NCI-H2107 (cell line): ENCODE measurements at places on chromosomes 4 and X.

DNA sequence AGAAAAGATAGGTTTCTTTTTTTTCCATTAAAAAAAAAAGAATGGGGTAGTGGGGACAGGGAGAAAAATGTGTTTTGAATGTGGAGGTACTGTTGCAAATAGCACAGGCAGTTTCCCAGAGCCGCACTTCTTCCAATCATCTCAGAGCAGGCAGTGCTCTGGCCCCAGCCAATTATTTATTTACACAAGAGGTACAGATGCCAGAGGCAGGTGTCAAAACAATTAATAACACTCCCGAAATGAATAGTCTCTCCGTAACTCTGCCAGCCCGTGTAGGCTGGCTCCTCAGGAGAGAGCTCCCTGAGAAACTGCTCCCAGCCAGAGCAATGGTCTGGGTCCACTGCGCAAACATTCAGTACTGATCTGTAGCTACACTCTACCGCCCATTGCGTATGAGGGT is 130.8 kb upstream of the IL1RAPL2 start:
- no peak for DNase-seq

DNA sequence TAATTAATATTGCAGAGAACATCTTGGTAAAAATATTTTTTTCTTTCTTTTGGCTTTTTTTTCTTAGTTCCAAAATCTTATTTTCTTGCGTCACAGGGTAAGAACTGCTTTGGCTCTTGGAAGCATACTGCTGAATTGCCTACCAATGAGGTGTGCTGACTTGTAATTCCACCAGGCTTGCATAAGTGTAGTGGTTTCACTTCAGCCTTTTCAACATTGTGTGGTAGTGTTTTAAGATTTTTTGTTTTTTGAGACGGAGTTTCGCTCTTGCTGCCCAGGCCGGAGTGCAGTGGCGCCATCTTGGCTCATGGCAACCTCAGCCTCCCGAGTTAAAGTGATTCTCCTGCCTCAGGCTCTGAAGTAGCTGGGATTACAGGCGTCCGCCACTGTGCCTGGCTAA is 42.4 kb downstream of the N4BP2 start:
- DNase-seq, result no peak

GRCh38 chrX:17669891-17670290 is 67.4 kb upstream of the SCML1 start:
- no peak for DNase-seq

DNA sequence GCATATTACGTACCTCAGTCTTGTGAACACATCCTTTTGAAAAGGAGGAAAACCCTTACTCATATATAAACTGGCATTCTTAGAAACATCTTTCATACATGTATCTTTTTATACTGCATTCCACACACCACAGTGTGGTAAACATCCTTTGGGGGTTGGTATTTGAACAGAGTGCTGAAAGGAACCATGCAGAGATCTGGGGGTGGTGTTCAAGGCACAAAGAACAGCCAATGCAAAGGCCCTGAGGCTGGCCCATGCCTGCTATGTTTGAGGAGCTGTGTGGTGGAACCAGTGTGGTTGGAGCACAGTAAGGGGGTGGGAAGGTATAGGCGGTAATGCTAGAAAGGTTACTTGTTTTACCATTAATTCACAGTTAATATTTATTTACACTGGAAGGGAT is 2.0 kb downstream of the ELK1 start:
- no peak for DNase-seq

DNA sequence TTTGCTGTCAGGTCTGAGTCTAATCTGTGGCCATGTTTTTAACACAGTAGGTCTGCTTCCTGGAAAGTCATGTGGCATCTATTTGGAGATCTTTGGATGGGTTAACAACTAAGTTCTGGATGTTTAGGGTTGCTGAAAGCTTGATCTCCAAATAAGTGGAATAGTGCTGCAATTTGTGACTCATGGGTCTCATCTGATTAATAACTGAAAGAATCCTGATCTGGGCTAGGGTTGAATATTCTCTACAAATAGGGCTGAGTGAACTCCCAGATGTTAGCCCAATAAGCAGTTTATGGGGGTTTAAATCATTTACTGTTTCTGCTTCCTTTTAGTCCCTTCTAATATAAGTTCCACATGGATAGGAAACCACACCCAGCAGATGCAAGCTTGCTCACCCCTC is 23.1 kb downstream of the CT47C1 start:
- DNase-seq, result no peak

DNA sequence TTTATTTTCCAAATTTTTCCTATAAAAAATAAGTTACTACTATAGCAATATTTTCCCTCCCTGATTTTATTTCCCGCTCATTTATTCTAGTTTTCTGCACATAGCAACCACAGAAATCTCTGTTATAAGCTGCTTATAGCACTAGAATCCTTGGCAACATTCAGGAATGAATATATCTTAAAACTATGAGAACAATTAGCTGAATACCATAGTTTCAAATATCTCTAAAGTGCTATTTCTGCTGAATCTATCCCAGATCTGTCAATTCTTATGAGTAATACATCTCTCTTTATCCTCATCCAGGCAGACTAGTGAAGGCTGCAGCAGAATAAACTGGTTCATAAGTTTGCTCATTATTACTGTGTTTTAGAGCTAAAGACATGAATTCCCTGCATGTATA is 622.9 kb upstream of the DIPK2B start:
- DNase-seq, result no peak

- DNase-seq, result no peak
These were observed 1688.0 kb upstream of the AGA start for GRCh38 chr4:179130122-179130714.

GRCh38 chrX:41291309-41291708 is 42.7 kb upstream of the DDX3X start:
- DNase-seq, result no peak

DNA sequence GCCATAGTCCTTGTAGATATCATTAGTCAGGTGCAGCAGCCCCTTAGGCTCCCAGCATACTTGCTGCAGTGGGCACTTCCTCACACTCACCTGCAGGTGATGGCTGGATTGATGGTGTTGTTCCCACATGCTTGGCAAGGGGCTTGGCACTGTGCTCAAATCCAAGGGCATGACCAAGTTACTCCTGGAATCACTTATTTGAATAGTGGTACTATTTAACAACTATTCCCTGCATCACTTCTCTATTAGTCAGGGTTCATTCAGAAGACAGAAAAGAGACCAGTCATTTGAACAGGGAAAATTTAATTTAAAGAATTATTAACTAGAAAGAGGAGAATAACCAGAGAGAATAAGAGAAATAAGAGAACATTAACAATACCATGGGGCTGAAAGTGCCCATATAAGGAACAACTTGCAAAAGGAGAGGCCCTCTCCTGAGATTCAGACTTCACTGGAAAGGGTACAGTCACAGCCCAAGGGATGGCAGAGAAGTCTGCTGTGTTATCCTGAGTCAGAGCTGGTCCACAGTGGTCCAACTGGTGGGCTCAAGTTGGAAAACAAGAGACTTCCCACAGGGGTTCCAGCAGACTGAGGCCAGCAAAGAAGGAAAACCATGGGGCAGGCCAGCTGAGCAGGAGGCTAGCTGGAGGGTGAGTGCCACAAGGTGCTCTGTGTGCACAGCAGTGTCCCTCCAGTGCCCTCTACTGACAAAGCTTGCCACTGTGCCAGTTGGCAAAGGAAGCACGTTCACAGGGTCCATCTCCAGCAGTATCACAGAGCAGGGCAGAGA is 9.8 kb downstream of the SPP1 start:
- peak; percentile 6 for DNase-seq

DNA sequence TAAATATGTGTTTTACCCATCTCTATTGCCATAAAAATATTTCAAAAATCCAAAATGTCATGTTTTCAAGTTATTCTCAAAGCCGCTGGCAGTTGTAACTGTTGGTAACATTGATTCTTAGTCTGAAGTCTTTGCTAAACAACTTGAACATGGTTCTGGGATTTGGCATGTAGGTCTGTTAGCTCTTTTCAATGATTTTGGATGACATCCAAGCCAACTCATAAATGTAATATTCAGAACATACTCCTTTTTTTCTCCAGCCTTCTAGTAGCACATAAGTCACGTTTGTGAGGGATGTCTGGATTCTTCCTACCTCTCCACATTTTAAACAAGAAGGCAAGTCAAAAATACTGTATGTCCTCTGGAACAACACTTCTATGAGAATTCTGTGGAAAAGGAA is 305.3 kb downstream of the PRR32 start:
- no peak for DNase-seq

- DNase-seq, result no peak
These were observed 223.6 kb downstream of the PCDH10 start for GRCh38 chr4:133372699-133373098.

- DNase-seq, result no peak
These were observed 88.9 kb downstream of the RS1 start for GRCh38 chrX:18582910-18583493.

DNA sequence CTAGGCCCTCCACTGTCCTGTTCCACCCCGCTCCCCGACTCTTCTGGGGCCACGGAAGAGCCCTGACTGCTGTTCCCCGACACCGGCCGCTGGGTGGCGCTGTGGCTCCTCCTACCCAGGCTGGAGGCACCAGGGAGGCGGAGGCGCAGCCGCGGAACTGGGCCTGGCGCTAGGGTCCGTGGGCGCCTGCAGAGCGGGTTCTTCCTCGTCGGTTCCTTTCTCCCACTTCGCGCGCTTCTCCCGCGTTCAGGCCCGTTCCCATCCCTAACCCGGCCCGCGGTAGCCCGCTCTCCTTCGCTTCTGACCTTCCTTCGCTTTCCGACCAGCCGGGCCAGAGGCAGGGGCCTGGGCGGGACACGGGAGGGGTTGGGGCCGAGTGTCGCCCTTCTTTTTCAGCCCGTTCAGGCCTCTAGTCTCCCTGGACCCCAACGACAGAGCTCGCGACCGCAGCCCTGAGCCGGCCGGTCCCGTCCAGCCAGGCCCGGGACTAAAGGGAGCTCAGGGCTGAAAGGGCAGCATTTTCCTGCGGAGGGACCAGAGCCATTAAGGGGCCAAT is 34.3 kb downstream of the NALF2 start:
- DNase-seq, result peak; percentile 2

DNA sequence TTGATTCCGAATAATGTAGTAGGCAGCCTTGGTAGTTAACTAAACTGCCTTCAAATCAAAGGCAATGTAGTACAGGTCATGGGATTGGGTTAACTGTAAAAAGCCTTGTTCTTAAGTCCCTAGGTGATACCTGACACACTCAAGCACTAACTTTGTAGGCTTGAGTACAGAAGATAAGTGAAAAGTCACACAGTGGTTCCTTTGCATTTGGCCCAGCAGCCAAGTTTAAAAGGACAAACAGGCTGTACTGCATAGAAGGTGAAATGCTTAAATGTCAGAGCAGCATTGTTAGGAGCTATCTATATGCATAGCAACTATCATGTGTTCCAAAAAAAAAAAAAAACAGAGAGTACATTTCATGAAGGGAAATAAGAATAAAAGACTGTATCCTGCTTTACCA is 178.4 kb downstream of the ATOH1 start:
- DNase-seq, result no peak

DNA sequence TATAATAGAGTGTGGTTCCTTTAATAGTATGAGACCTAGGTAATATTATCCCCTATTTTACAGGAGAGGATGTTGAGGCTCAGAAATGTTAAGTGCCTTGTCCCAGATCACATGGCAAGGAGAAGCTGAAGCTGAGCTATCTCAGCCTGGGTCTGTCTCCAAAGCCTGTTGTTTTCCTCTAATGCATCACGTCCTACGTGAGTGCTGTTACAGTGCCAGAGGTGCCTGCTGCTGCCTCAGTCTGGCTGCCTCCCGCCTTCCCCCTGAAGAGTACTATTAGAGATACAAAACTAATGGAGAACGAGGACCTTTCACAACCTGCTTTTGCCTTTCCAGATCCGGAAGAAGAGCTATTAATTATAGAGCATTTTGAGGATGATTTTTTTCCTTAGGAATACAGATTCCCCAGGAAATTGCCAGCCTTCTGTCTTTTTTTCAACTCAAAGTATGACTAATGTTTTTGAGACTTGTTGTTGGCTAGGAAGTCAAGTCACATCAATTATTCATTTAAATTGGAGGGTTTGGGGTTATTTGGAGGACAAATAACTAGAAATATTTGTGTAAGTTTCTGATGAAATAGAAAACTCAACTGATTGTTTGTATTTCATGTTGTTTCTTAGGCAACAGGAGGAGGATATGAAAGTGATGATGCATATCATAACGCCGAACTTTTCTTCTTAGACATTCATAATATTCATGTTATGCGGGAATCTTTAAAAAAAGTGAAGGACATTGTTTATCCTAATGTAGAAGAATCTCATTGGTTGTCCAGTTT is 43.9 kb upstream of the MTMR1 start:
- no peak for DNase-seq

GRCh38 chrX:154459832-154460231 is 1.8 kb downstream of the PLXNA3 start:
- no peak for DNase-seq

DNA sequence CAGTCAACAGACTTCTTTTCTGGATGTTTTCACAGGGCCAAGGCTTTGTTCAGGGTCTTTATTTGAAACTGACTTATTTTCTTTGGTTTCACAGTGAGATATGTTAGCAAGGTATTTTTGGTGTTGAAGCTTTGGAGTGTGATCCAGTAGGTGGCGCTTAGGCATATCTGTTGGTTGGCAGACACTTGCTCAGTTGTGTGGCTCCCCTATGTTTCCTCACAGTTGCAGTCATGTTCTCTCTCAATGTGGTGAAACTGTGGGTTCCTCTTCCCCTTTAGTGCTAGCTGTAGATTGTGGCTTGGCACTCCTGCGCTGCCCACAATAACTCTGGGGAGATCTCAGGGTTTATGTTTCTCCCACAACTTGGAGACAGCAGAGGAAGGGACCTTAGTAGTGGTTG is 460.8 kb downstream of the SLITRK2 start:
- no peak for DNase-seq

DNA sequence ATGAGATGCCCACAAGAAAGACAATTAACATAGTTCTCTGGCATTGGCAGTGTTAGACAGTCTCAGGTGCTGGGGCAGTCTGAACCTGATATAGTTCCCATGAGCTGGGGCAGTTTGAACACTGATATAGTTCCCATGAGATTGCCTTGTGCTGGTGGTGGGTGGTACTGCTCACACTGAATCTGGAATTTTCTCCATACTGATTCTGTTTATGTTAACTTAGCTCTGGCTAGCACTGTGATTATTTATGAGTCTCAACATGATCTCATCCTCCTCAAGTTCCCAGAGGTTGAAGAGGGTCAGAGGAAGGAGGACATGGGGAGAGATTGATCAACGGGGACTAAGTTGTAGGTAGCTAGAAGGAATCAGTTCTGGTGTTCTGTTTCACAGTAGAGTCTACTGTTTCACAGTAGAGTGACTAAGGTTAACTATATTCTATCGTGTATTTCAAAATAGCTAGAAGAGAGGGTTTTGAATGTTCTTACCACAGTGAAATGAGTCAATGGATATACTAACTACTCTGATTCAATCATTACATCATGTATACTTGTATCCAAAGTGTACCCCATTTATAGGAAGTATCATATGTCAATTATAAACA is 379.9 kb downstream of the ADAM29 start:
- DNase-seq, result no peak

GRCh38 chrX:8374041-8374825 is 90.4 kb upstream of the VCX3B start:
- no peak for DNase-seq

- DNase-seq, result no peak
These were observed 700.7 kb downstream of the PCDH18 start for GRCh38 chr4:136831553-136831952.

DNA sequence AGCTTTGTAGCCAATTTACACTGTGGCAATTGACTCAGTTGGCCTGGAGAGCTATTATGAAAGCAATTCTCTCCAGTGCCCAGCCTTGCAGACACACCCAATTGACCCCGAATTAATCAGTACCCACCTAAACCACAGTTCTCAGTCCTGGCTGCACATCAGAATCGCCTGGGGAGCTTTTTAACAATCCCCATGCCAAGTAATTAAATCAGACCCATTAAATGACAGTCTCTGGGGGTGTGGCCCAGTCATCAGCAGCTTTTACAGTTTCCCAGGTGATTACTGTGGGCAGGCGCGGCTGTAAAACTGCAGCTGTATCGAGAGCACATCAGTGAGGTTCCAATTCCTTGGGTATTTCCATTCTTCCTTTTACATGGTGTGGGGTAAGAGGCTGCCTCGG is 460.9 kb upstream of the FAT1 start:
- DNase-seq, result no peak
